ENCODE measurements at places on chromosomes 6 and 20. TPM values are rescaled to one million over a fixed set of nuclear protein-coding genes. Genes with fewer than 3 reads are reported as not detected.

Gene MUCL3
- not detected for total RNA-seq

Gene OOEP
- total RNA-seq, result not detected

Gene STK35
- 19.1 TPM for total RNA-seq

Gene FRS3
- total RNA-seq, result 2.6 TPM

Gene SUMO4
- total RNA-seq, result 1.1 TPM

Gene CLIC1
- total RNA-seq, result 210 TPM

Gene TTK
- 82.2 TPM for total RNA-seq

Gene NEURL2
- 6.7 TPM for total RNA-seq

Gene PAK5
- not detected for total RNA-seq

Gene FRK
- total RNA-seq, result 1.4 TPM

Gene CFAP61
- total RNA-seq, result 0.23 TPM

Gene MTFR2
- total RNA-seq, result 9.4 TPM

Gene CPNE5
- not detected for total RNA-seq

Gene CD40
- total RNA-seq, result 0.12 TPM

Gene ABHD16B
- total RNA-seq, result not detected

Gene PRDM13
- total RNA-seq, result not detected

Gene METTL24
- not detected for total RNA-seq

Gene EPPIN
- not detected for total RNA-seq

Gene CAP2
- total RNA-seq, result 15.1 TPM

Gene FRMD1
- not detected for total RNA-seq

Gene PERP
- total RNA-seq, result 5.4 TPM

Gene SYCP2
- not detected for total RNA-seq

Gene CARMIL1
- 0.73 TPM for total RNA-seq

Gene ENPP4
- 0.32 TPM for total RNA-seq

Gene CCHCR1
- 26.6 TPM for total RNA-seq

Gene DNAH8
- 0.03 TPM for total RNA-seq

Gene HRH3
- total RNA-seq, result 0.15 TPM

Gene TNF
- not detected for total RNA-seq

Measured in SJCRH30 (cell line).